ENCODE measurements at places on chromosomes 2 and 18. TPM values are rescaled to one million over a fixed set of nuclear protein-coding genes. Genes with fewer than 3 reads are reported as not detected.

The ITGB1BP1 gene
- total RNA-seq = 77.4 TPM

The FABP1 gene
- total RNA-seq = not detected

The PIAS2 gene
- total RNA-seq = 8.1 TPM

The CYP27A1 gene
- 15.9 TPM for total RNA-seq

The RAB6D gene
- not detected for total RNA-seq

The LOXL3 gene
- total RNA-seq = 10.1 TPM

The IKZF2 gene
- total RNA-seq = 5.9 TPM

The TSGA10 gene
- 4.3 TPM for total RNA-seq

All from bronchus fibroblast of lung (primary cell).